SJCRH30 (cell line): ENCODE measurements at places on chromosomes 11 and 22. TPM values are rescaled to one million over a fixed set of nuclear protein-coding genes. Genes with fewer than 3 reads are reported as not detected.

DNA sequence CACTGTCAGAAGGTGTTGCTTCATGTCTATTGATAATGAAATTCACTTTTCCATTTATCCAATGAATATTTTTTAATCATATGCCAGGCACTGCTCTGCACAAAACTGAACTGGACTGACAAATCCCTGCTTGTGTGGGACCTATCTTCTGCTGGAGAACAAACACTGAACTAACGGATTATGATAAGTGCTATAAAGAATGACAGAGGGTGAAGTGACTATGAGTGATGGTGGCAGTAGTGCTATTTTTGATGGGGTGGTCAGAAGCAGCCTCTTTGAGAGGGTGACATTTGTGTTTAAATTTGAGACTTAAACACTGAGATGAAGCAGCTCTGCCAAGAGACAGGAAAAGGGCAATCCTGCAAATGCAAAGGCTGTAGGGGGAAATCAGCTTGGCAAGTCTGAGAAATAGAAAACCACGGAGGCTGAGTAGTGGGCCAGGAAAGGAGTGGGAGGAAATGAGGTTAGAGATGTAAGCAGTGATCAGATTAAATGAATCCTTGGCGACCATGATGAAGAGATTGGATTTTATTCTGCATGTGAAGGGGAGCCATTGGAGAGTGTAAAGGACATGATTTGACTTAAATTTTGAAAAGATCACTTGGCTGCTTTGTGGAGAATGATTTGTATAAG lies 6.0 kb downstream of the TBCEL start:
- DNase-seq: no peak

The ARHGAP32 gene
- total RNA-seq: 7.8 and 7.9 TPM in 2 replicates

- no peak for DNase-seq
These were observed 356.4 kb downstream of the DYNC2H1 start for GRCh38 chr11:103465555-103466140.

The PELI3 gene
- 5.1 and 6.9 TPM in 2 replicates for total RNA-seq

DNA sequence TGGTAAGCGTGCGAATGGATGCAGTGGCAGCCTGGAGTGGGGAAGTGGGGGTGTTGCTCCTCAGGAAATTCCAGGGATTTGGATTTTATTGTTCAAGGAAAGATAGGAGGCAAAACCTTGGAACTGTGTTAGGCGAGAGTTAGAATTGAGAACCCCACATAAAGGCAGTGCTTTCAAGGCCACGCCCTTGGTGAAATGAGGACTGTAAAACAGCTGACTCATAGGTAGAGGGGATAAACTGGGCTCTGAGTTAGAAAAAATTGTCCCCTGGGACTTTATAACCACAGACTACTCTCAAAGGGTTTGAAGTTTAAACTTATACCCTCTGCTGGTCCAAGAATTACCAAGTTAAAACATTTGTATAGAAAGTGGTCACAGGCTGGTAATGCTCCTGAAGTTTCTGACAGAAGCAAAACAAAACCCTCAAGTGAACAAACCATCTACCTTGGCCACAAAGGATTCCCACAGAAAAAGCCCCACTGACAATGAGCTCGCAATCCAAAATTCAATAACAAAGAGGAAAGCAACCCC lies 250.3 kb upstream of the TBCEL start:
- peak; percentile 14 for DNase-seq

DNA sequence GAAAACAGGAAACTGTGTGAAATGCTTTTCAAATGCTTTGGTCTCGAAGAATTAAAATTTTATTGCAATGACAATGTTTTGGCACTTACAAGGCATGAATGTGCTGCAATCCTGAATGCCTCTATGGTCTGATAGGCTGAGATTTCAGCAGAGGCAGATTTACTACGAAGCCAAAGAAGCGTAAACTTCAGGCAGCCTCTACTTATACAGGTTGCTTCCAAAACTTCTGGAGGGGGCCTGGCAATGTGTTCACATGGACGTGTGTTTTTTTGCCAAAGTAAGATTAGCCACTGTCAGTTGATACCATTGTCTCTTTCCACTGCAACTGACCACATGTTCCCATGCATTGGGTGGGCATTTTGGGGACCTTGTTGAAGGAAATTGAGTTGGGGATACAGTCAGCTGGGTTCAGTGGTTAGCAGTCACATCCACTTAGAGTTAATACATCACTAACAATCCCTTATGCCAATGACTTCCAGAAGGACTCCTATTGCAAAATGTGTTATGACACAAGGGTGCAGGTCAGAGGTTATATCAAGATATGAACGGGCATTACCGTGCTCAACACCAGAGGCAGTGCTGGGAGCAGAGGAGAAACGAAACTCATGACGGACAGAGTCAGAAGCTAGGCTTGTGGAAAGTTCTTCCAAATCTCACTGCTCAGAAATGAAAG lies 48.8 kb downstream of the ABTB2 start:
- DNase-seq: no peak

DNA sequence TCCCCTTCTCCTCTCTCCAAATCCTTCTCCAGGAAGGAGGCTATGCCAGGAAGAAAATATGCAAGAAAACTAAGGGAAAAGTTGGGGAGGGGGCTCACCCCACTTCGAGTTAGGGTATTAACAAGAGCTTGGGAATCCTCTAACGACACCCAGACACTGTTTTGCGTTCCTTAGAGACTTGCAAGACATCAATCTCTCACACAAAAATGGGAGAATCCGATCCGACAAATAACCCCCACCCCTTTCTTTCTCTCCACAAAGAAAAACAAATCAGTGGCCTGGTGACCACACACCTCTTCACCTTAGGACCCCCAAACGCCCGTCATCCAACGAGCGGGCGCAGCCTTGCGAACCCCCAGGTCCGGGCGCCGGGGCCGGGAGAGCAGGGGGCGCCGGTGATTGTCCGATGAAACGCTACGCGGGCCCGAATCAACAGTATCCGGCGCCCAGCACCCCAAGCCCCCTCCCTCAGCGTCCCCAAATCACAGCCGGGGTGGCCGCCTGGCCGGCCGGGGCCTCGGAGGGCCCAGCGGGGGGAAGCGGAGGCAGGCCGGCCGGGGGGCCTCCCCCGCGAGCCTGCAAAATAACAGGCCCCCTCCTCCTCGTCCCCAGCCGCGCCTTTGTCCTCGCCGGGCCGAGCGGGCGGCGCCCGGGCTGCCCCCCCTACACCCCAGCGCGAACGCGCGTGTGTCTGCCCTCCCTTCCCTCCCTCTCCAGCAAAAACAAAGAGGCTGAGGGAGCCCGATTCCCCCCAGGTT lies 690 bp downstream of the CSNK1E start:
- peak; percentile 48 for DNase-seq

The OR52E8 gene
- total RNA-seq: not detected in 2 replicates

The TCN1 gene
- not detected in 2 replicates for total RNA-seq

GRCh38 chr22:36110306-36110881 lies 50.2 kb downstream of the APOL3 start:
- no peak for DNase-seq

DNA sequence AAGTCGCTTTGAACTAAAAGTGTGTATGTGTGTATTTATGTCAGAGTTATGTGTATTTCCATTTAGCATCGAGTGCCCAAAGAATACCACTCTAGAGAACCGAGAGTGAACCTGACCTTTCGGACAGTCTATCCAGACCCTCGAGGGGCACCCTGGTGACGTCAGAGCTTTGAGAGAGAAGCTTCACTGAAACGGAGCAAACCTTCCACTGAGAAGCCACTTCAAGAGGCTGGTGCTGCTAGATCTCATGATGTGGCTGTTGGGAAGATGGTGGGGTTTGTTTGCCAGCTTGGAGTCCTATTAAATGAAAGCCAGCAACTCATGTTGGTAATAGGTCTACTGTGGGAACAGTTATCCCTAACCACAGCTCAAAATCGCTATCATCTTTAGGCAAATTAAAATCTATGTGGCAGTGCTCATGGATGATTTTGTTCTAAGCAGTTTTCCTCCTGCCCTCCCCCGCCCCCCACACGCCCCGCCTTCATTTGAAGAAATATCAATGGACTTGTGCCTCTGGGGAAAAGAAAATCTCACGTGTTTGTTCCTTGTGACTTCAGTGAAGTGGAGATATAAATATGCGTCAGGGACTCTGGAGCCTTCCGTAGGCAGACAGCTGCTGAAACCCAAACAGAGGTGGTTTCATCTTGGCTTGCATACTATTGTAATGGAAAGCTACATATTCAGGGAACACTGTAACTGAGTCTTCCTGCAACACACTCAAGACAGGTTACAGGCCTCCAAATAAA lies 22.4 kb upstream of the C11orf96 start:
- peak; percentile 75 for DNase-seq

The UBQLNL gene
- not detected in 2 replicates for total RNA-seq

GRCh38 chr11:88012456-88012855 lies 162.8 kb downstream of the RAB38 start:
- no peak for DNase-seq
